Immature natural killer cell (primary cell): ENCODE measurements at places on chromosomes 11 and 22. TPM values are rescaled to one million over a fixed set of nuclear protein-coding genes. Genes with fewer than 3 reads are reported as not detected.

PGA5 gene
- not detected for polyA plus RNA-seq

NNMT gene
- polyA plus RNA-seq: 0.68 TPM

CHRNA10 gene
- 0.26 TPM for polyA plus RNA-seq

VPREB1 gene
- polyA plus RNA-seq: not detected

FOLR3 gene
- polyA plus RNA-seq: not detected

YPEL1 gene
- polyA plus RNA-seq: 100 TPM

CCDC88B gene
- polyA plus RNA-seq: 86.7 TPM

LUZP2 gene
- polyA plus RNA-seq: not detected

GGTLC2 gene
- not detected for polyA plus RNA-seq

FZD4 gene
- 0.10 TPM for polyA plus RNA-seq

METTL15 gene
- 5.2 TPM for polyA plus RNA-seq

APLNR gene
- not detected for polyA plus RNA-seq

AMBRA1 gene
- polyA plus RNA-seq: 12.8 TPM

SAA4 gene
- polyA plus RNA-seq: not detected

WBP2NL gene
- polyA plus RNA-seq: 0.62 TPM

OR4D5 gene
- not detected for polyA plus RNA-seq

CDC42BPG gene
- 0.22 TPM for polyA plus RNA-seq

ZNF215 gene
- polyA plus RNA-seq: not detected

FGF4 gene
- not detected for polyA plus RNA-seq

ANKK1 gene
- not detected for polyA plus RNA-seq

KDM2A gene
- 16.6 TPM for polyA plus RNA-seq

MMP10 gene
- not detected for polyA plus RNA-seq

OR6A2 gene
- polyA plus RNA-seq: not detected

PANX2 gene
- polyA plus RNA-seq: not detected

TIMP3 gene
- not detected for polyA plus RNA-seq

MYOD1 gene
- not detected for polyA plus RNA-seq

LYVE1 gene
- polyA plus RNA-seq: not detected

FIBP gene
- polyA plus RNA-seq: 145 TPM

TYR gene
- not detected for polyA plus RNA-seq

AQP11 gene
- 1.1 TPM for polyA plus RNA-seq

MMP27 gene
- not detected for polyA plus RNA-seq

CLMP gene
- not detected for polyA plus RNA-seq

OR51B5 gene
- not detected for polyA plus RNA-seq

CCDC116 gene
- polyA plus RNA-seq: not detected

GRM5 gene
- not detected for polyA plus RNA-seq

MS4A3 gene
- polyA plus RNA-seq: 0.71 TPM

THY1 gene
- not detected for polyA plus RNA-seq

MAPK8IP1 gene
- polyA plus RNA-seq: 0.09 TPM

ALX4 gene
- not detected for polyA plus RNA-seq

EFCAB6 gene
- polyA plus RNA-seq: 0.04 TPM

VPS37C gene
- 0.36 TPM for polyA plus RNA-seq

MRGPRX4 gene
- polyA plus RNA-seq: not detected

MCHR1 gene
- not detected for polyA plus RNA-seq

C11orf91 gene
- not detected for polyA plus RNA-seq

WNT11 gene
- 2.4 TPM for polyA plus RNA-seq

SHISA8 gene
- not detected for polyA plus RNA-seq

SAA2 gene
- polyA plus RNA-seq: not detected

API5 gene
- 143 TPM for polyA plus RNA-seq

RBMXL2 gene
- polyA plus RNA-seq: not detected

RNF215 gene
- polyA plus RNA-seq: 1.1 TPM

YPEL4 gene
- polyA plus RNA-seq: 0.09 TPM

ZNF280B gene
- polyA plus RNA-seq: 0.18 TPM

GRAP2 gene
- polyA plus RNA-seq: 41.7 TPM

TSSC4 gene
- polyA plus RNA-seq: 108 TPM

P2RY6 gene
- 3.0 TPM for polyA plus RNA-seq

KCNQ1 gene
- polyA plus RNA-seq: 0.13 TPM

NAALAD2 gene
- polyA plus RNA-seq: not detected

MPEG1 gene
- polyA plus RNA-seq: 1.7 TPM

EIF3M gene
- polyA plus RNA-seq: 162 TPM

TMEM126B gene
- 67.0 TPM for polyA plus RNA-seq
